ENCODE measurements at places on chromosomes 2 and 18.

DNA sequence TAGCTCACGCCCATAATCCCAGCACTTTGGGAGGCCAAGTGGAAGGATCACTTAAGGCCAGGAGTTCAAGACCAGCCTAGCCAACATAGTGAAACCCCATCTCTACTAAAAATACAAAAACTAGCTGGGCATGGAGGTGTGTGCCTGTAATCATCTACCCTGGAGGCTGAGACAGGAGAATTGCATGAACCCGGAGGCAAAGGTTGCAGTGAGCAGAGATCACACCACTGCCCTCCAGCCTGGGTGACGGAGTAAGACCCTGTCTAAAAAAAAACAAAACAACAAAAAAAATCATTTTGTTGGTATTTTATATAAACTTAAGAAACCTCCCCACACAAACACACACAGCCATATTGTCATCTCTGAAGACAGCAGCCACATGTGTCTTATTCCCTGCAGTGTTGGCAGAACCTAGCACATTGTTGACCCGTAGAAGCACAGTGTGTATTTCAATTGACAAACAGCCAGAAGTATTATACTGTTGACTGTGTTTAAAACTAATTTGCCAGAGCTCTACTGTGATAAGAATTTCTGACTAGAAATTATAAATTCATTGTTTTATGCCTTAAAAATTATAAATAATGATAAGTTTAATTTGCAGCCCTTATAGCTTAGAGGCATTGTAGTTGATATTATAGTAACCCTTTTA lies 68.1 kb downstream of the DNAJC10 start:
- no peak for DNase-seq

GRCh38 chr2:149145314-149146295 lies 107.1 kb downstream of the LYPD6B start:
- DNase-seq: no peak

DNA sequence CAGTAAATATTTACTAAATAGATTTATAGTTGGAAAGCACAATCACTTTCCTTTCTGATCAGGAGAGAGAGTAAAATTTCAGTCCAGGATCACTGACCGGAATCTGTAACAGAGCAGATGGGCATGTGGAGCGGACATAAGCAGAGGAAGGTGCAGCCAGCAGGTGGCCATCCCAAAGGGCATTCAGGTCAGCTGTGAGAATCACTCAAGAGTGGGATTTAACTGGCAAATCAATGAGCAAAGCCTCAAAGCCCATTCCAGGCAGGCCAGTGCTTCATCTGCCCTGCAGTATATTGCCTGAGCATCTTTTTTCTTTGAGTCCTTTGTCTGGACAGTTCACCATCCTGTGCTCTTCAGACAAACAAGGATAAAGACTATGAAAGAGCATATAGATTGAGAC lies 166.4 kb upstream of the SLC14A2 start:
- no peak for DNase-seq

- no peak for DNase-seq
These were observed 473.5 kb upstream of the MYT1L start for GRCh38 chr2:2804528-2804927.

DNA sequence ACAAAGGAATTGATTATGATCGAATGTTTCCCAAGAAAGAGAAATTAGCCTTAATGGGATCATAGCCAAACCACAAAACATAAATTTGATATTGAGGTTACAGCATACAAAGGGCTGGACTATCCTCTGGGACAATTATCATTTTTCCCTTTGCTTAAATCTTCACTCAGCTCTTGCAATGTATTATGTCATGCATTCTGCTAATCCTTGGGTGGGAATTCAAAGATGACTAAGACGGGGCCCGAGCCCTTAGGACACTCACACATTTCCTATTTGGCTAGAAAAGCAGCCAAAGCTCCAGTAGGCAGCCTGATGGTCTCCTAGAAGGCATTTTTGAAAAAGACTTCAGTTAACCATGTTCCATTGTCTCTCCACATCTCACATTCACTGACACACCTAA lies 17.2 kb upstream of the NMI start:
- DNase-seq: no peak

DNA sequence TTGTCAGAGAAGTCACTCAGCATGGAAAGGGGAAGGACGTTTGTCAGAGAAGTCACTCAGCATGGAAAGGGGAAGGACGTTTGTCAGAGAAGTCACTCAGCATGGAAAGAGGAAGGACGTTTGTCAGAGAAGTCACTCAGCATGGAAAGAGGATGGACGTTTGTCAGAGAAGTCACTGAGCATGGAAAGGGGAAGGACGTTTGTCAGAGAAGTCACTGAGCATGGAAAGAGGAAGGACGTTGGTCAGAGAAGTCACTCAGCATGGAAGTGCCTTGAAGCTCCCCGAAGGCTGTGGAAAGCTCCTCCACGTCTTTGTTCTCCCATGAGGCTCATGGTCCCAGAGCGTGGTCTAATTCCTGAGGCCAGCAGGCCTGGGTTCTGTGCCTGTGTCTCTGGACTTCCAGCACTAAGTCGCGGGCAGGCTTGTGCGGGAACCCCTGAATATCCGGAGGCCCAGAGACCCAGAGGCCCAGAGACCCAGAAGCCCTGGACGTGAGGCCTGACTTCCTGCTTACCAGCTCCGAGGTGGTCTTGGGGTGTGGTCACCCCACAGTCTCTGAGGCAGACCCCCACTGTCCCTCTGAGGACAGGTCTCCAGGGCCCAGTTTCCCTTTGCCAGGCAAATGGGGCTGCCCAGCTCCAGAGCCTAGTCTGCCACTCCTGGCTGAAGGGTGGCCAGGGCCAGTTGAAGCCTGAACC lies 70.4 kb upstream of the TWIST2 start:
- DNase-seq: no peak

- DNase-seq: no peak
These were observed 255.1 kb upstream of the THUMPD2 start for GRCh38 chr2:40034198-40034597.

GRCh38 chr2:64946769-64947247 lies 42.4 kb upstream of the SLC1A4 start:
- no peak for DNase-seq

- DNase-seq: no peak
These were observed 71.4 kb downstream of the TWIST2 start for GRCh38 chr2:238919307-238919706.

DNA sequence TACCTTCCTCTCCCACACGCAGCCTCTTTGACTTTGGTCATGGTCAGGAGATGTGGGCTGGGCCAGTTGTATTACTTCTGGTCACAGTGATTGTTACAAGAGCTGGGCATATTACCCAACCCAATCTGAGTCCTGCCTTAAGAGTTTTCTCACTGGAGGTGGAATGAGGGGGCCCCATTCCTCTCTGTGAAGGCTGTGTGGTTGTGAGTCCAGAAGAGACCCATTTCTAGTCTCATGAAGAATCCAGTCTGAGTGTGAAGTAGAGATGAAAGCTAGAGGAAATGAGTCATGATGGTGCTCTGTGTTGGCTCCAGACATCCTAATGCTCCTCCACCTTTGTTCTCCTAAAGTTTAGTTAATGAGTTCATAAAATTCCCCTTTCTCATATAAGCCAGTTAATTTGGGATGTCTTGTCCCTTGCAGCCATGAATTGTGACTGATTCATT lies 50.8 kb upstream of the RASGRP3 start:
- DNase-seq: no peak

DNA sequence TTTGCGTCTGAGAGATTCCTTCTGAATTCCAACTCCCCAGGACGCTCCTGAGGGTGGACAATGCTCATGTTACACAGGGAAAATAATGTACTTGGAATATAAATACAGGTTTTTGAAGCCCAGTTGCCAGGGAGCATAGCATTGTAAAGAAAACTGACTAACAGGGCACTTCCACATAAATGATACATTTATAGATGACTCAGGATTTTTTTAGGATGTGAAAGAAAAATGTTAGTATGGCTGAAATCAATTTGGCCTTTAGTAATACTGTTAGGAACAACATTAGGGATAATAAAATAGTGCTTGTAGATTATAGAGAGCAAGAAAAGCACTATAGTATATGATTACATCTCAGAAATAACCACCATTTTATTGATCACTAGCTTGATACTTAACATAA lies 23.6 kb downstream of the ZNF397 start:
- no peak for DNase-seq

GRCh38 chr2:209619782-209620181 lies 151.8 kb upstream of the UNC80 start:
- no peak for DNase-seq

- no peak for DNase-seq
These were observed 12.7 kb downstream of the OLA1 start for GRCh38 chr2:174235680-174236079.

- DNase-seq: no peak
These were observed 2.7 kb upstream of the ZC3H6 start for GRCh38 chr2:112272669-112273068.

DNA sequence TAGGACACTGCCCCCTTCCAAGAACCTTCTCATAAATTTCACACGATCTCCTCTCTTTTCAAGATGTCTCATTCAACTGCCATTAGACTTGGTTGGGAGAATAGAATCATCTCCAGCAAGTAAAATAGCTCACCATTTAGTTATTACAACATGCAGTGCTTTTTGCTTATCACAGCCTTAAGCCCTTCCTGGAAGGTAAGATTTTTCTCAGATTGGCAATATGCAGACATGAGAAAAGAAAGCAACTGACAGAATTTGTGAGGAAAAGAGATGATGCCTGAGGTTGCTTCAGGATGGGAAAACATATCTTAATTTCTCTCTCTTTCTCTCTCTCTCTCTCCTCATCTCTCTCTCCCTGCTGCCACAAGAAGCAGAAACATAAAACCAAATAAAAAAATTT lies 855.1 kb upstream of the ACVR2A start:
- DNase-seq: no peak

DNA sequence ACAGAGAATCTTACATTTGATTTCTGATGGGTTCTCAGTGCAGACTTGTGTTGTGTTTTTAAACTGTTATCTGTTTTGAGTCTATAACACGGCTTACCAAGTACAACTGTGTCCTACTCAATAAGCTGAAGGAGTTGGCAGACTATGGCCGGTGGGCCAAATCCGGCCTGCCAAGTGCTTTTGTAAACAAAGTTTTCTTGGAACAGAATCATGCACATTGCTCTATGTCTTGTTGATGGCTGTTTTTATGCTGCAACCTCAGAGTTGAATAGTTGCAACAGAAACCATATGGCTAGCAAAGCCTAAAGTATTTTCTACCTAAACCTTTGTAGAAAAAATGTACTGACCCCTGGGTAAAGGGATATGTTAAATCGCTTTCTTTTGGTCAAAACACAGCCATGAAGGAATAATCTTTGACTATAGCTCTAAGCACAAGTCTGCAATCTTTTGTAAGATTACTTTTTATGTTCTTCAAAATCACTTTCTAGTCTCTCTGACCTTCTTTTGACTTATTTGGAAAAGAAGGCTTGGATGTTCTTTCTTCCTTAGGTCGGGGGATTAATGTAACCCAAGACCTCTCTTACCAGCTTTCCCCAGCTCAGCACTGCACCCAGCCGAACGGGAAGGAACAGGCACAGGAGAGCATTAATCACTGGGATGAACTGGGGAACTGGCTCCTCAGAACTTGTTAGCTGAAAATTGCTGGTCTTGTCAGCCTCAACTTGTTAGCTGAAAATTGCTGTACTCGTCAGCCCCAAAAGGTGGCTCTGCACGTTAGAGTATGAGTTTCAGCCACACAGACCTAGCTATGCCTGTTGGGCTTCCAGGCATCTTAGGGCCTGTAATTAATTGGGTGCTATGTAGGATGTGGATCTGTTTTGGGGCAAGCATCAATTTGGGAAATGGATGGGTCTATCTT lies 75.4 kb downstream of the CD8B2 start:
- DNase-seq: no peak

DNA sequence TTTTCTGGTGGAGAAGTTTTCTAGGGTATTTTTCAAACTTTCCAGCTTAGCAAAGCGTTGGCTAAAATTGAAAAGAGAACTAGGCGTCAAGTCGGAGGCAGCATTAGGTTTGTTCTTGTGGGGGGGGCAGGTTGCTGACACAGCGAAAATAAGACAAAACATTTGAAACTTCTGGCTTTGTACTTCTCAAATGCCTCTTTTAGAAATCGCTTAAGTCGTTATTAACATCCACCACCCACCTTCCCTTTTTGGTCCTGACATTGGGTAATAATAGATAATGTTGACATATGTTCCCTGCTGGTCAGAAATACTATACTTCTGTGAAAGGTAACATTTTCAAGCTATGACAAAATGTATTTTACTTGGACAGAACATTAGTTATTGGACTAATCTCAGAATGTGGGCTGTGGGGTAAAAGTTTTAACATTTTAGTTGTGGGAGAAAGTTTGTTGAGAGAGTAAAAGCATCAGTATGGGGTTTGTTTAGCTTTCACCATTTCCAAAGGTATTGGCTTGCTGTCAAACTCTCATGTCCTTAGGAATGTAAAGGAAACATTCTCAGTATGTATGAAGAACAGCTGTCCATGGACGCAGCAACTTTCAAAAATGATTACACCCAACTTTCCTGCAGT lies 88.1 kb upstream of the ZEB2 start:
- DNase-seq: no peak

GRCh38 chr2:8239531-8240088 lies 442.2 kb upstream of the ID2 start:
- DNase-seq: peak; percentile 65

GRCh38 chr2:239329284-239329971 lies 71.4 kb downstream of the HDAC4 start:
- DNase-seq: no peak

DNA sequence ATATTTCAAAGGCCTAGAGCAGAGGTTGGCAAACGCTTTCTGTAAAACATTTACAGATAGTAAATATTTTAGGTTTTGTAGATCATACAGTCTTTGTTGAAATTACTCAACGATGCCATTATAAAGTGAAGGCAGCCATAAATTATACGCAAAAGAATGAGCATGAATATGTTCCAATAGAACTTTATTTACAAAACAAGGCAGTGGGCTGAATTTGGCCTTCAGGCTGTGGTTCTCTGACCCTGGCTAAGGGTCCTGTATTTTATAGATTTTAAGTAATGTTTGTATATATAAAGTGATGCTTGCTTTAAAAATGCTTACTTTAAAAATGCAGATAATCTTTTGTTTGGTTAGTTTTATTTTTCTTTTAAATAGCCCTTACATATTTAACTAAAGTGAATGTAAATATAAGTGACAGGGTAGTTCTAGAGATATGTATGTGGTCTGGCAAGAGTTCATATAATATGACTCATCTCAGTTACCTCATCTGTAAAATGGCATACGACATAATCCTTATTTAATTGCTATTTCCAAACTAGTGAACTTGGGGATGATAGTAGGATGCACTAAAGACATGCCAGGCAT lies 51.7 kb upstream of the ATP5MC3 start:
- DNase-seq: no peak

GRCh38 chr2:77521931-77522470 lies at the start of gene LRRTM4:
TSS of gene LRRTM4 (minus strand) at chr2:77522376.
- DNase-seq: no peak

GRCh38 chr2:74249406-74250122 lies 51.1 kb downstream of the MTHFD2 start:
- no peak for DNase-seq

GRCh38 chr2:231533086-231533776 lies 3.0 kb upstream of the NMUR1 start:
- DNase-seq: no peak

- DNase-seq: peak; percentile 4
These were observed 94.6 kb downstream of the PMAIP1 start for GRCh38 chr18:59994357-59994756.

GRCh38 chr2:29583104-29583503 lies 338.3 kb downstream of the ALK start:
- DNase-seq: no peak

- no peak for DNase-seq
These were observed 437.1 kb downstream of the DCDC2C start for GRCh38 chr2:4140281-4140970.

GRCh38 chr2:155830817-155831579 lies 501.5 kb downstream of the NR4A2 start:
- no peak for DNase-seq

All from activated CD4-positive, alpha-beta T cell treated with anti-CD3 and anti-CD28 coated beads, Interleukin-2, Interleukin-6, amounts not matched to agents 100 ng/mL and 50 ng/mL, durations not matched to agents 16 hours and 8 hours (primary cell).